ENCODE measurements at places on chromosomes 1 and 21.

DNA sequence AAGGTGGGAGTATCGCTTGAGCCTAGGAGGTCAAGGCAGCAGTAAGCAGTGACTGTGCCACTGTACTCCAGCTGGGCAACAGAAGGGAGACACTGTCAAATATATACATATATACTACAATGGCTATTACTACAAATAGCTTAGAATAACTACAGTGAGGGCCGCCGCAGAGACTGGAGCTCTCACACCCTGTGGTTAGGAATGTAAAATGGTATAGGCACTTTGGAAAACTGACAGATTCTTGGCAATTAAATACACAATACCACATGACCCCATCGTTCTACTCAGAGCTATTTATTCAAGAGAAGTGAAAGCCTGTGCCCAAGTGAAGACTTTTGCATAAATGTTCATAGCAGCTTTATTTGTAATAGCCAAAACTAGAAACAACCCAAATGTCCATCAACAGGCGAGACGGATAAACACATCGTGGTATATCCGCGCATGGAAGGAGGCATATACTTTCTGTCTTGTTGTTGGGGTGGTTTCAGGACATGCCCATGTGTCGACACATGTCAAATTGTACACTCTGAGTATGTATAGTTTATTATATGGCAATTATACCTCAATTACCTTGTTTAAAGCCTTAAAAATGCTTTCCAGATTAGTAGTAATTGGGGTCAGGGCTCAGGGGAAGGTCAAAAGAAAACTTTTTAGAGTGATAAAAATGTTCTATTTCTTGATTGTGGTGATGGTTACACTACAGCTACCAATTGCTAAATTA, 123.4 kb downstream of the RIPK4 start:
- no peak for DNase-seq

DNA sequence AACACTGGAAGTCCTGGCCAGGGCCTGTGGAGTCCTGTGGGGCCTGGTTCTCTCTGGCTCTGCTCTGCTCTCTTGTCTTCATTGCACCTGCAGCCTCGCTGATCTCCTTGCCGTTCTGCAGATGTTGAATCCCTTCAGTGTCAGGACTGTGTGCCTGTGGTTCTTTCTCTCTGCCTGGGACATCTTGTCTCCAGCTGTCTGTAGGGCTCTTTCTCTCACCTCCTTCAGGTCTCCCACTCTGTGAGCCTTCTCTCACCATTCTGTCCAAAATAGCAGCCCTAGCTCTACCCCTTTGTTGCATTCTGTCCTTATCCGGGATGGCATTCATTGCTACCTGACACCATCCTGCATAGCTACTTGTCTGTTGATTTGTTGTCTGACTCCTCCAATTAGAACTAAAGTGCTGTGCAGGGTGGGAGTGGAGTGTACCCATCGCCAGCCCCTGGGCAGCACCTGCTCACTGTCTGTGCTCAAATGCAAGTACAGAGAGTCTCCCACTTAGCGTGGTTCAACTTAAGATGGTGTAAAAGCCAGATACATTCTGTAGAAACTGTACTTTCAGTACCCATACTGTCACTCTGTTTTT, 8.9 kb downstream of the PGBD2 start:
- DNase-seq: no peak

GRCh38 chr1:207076181-207076955, 12.3 kb upstream of the C4BPB start:
- no peak for DNase-seq

DNA sequence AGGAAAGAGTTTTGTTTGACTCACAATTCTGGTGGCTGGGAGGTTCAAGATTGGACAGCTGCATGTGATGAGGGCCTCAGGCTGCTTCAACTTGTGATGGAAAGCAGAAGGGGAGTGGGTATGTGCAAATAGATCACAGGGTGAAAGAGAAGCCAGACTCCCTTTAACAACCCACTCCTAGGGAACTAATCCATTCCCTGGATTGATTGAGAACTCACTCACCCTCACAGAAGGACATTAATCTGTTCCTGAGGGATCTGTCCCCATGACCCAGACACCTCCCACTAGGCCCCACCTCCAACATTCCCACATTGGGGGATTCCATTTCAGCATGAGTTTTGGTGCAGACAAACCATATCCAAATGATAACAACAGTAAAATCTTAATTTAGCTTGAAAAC, 25.6 kb downstream of the UBE2T start:
- no peak for DNase-seq

DNA sequence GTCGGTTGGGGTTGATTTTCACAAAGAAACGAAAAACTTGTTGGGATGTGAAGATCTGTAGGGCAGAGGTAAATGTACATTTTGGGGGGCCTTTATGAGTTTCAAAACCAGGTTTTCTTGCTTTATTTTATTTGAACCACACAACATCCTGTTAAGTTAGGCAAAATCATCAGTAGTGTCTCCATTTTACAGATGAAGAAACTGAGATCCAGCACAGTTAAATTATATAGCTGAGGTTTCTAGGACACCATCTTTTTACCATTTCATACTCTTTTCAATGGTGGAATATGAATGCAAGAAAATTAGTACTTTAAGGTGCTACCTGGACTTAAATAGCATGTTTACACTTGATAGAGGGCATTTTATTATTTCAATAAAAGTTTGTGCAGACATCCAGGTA, 187.7 kb downstream of the NFIA start:
- no peak for DNase-seq

DNA sequence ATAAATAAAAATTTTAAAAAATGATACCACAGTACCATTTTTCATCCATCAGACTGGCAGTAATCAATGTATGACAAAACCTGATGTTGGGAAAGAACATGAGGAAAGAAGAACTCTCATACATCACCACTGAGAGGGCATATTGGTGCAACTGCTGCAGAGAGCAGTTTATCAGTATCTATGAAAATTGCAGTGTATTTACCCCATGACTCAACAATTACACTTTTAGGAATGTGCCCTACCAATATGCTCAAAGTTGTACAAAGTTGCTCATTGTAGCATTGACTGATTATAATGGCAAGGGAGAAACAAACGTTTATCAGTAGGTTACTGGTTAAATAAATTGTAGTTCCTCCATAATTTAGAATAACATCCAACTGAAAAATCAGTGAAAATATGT, 36.7 kb downstream of the CATSPERE start:
- no peak for DNase-seq

DNA sequence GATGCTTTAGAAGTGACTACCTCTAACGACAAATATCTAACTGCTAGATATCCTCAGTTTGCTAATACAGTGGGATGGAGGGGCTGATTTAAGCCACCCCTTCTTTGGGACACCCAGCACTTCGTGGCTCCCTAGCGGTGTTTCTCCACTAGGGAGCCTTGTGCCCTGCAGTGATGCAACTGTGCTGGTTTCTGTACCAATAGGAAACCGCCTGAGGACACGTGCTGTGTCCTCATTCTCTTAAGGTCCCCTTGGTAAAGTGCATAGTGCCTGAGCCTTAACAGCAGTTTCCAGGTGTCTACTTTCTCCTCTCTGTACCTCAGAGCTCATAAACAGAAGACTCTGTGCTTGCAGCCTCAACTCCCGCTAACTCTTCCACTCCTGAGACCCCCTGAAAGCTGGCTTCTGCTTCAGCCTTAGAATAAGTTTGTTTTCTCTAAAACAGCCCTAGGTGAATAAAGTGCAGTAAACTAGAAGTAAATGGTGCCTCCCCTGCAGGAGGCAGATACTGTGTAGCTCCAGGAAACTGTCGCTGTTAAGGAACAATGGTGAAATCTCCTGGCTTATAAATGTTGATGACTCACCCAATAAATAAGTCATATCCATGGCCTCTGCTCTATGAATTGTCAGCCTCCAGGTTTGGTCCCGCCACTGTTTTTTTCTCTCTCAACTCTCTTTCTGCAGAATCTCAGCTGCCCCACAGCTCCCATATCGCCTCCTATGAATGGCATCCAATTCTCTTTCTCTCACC, 130.4 kb downstream of the AK5 start:
- no peak for DNase-seq

DNA sequence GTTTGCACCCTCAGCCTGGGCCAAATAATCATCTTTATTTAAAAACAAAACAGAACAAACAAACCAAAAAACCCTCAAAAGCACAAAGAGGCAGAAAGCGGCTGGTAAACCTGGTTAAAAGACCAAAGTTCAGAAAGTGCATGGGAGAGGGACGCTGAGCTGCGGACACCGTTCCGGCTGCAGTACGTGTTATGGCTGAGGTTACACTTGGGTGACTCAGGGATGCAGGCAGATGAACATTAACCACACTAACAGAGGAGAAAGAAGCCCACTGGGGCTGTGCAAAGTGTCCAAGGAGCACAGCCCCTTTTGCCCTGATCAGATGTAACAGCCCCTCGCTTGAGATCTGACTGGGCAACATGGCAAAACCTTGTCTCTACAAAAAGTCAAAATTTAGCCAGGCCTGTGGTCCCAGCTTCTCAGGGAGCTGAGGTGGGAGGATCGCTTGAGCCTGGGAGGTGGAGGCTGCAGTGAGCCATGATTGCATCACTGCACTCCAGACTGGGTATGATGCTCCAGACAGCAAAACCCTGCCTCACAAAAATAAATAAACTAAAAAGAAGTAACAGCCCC, 28.3 kb downstream of the GPR157 start:
- DNase-seq: no peak

- DNase-seq: no peak
These were observed 6.1 kb downstream of the NUP210L start for GRCh38 chr1:154148807-154149206.

DNA sequence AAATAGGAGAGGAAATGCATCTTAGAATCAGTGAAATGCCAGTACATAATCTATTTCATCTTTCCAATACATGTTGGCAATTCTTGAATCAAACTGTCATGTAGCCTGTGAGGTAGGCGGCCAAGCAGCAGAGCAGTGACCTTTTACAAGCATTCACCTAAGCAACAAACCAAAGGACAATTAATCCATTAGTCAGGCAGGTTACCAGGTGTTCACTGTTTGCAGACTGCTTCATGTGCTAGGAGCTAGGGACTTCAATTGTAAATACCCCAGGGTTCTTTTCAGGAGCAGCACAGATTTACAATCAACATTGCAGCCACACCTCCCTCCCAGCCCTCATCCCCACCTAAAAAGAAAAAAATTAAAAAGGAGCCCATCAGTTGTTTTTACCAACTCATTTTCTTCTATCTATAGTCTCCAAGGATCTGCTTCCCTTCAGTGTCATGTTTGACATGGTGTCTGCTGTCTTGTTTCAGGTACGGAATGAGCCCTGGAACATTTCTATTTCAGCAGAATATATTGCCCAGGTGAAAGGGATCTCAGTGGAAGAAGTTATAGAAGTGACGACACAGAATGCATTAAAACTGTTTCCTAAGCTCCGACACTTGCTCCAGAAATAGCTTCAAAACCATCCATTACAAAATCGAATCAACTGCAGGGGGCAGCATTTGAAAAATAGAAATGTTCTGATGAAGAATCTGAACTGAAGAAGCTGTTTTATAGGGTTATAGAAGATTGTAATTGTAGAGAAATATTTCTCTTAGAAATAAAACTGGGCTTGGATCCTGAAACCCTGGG, 23.0 kb downstream of the TATDN3 start:
- DNase-seq: no peak

GRCh38 chr21:25420831-25421230, 186.4 kb downstream of the MRPL39 start:
- no peak for DNase-seq

- no peak for DNase-seq
These were observed 148.2 kb downstream of the FCRL5 start for GRCh38 chr1:157404063-157404501.

DNA sequence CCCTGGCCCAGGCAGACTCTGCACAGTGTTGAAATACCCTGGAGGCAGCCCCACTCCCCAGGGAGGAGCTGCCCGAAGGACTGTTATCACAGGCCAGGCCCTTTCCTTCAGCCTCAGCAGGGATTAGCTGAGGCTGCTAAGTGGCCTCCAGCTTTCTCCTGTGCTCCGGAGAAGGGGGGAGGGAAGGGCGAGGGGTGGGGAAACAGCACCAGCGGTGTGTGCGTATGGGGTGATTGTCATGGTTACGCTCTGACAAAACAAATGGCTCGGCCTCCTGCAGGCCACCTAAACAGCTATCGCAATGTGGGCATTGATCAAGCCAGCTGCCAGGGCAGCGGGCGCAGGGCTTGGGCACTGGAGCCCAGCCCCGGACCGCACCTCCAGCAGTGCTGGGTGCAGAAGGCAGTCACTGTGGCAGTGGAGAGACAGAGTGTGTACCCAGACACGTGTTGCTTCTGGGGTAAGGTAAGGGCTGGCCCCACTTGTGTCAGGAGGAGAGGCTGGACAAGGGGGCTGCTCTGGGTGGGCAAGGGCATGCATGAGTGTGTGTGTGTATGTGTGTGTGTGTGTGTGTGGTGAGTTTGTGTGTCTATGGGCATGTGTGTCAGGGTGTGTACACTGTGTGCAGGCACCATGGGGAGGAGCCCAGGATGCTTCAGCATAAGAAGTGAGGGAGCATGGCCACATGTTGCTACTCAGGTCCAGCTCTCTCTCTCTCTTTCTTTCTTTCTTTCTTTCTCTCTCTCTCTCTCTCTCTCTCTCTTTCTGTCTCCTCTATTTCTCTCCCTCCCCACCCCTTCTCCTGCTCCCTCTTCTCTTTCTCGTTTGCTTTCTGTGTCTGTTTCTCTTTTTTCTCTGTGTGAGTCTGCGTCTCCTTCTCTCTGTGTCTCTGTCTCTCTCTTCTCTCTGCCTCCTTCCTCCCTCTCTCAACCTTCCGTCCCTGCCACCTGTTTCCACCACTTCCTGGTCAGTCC, at the start of gene VWA5B1:
TSS of gene VWA5B1 (plus strand) at position 252 of the 974 bp plus-strand sequence. CDS start 19,727 bp downstream, outside the sequence.
- DNase-seq: no peak
